ENCODE measurements at places on chromosomes 3 and 15.

- no peak for DNase-seq
These were observed 161.9 kb upstream of the TNIK start for GRCh38 chr3:171622126-171622525.

GRCh38 chr15:64915518-64916227 is 4.0 kb downstream of the ANKDD1A start:
- no peak for DNase-seq

- no peak for DNase-seq
These were observed 34.0 kb upstream of the LEKR1 start for GRCh38 chr3:156792114-156792513.

- no peak for DNase-seq
These were observed 51.4 kb downstream of the SLC6A11 start for GRCh38 chr3:10867384-10867783.

- DNase-seq: no peak
These were observed 466 bp upstream of the HCN4 start for GRCh38 chr15:73369154-73369694.

DNA sequence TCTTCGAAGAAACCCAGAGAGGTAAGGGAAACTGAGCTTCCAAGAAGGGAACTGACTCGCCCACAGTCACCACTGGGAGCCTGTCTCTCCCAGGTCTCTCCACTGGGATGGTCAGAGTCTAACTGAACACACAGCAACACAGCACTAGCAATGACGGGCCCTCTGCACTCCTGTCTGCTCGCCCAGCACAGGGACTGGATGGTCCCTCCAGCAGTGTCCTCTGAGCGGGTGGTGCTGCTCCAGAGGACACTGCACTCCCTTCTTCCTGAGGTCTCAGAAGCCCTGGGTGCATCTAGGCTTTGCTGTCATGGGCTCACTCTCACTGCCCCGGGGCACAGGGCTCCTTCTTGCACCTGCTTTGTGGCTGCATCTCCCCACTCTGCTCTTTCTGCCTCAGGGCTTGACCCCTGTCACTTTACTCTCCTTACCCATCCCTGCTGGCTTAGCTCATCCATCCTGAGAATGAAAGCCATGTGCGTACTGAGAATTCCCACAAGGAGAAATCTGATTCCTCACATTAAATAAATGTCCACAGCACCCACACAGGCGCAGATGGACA is 356.6 kb downstream of the GABRG3 start:
- no peak for DNase-seq

DNA sequence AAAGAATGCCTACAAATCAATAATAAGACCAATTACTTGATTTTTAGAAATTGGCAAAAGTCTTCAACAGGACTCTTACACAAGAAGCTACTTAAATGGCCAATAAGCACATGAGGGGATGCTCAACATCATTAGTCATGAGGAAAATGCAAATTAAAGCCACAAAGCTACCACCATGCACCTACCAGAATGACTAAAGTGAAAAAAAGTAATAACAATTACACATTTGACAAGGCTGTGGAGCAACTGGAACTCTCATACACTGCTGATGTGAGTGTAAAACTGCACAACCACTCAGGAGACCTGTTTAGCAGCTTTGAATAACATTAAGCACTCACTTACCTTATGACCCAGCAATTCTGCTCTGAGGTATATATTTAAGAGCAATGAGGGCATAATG is 68.4 kb downstream of the PPCDC start:
- no peak for DNase-seq

- DNase-seq: peak; percentile 50
These were observed 135.3 kb upstream of the TGFBR2 start for GRCh38 chr3:30471066-30471465.

DNA sequence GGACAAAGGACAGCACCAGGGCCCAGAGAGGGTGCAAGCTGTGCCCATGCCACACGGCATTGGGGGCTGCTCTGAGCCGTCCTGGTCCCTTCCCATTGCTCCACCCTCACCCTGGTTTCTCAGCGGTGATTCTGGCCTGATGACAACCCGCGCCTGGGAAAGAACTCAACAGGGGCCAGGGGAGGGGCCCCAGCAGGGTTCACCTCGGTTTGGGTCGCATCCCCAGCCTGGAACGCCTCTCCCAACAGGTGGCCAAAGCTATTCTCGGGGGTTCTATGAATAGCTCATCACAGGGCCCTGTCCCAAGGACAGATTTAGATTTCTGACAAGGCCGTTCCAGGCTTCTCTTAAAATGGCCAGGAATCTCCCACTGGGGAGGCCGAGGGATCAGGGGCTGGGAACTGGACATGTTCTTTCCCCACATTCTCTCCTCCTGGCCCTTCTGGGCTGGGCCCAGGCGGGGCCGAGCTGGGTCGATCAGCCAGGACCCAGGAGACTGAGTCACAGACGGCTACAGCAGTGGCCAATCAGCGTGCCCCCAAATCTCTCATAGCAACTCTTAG is 17.9 kb downstream of the GRIP2 start:
- no peak for DNase-seq

GRCh38 chr15:39510001-39510701 is 70.7 kb upstream of the THBS1 start:
- DNase-seq: no peak

DNA sequence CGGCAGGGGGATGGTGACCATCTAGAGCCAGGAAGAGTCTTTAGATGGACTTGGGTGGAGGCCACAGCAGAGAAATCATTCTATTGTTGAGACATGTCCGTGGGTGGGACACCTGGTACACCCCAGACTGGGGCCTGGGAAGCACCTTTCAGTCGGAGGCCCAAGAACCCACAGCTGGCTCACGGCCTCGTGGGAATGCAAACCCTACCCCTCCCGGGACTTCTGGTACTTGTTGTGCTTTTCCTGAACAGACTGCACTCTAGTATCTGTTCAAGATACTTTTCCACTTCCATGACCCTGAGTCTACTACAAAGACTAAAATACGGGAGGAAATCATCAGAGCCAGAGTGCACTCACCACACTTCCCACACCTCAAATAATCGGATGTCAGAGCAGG is 60.7 kb downstream of the BDH1 start:
- DNase-seq: no peak

DNA sequence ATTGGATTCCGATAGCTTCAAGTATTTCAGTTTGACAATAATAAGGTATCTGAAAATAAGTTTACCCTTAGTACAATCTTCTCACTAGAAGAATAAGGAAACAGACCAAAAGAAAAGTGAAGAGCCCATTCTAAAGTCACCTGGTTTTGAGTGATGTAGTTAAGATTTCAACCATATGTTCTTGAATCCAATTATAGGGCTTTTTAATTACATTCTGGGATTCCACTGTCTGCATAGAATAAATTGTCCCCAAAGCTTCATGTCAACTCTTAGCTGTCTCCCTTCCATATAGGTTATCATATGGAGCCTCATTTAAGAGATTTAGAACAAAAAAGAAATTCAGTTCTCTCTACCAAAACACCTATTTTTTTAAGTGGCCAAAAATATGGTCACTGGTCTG is 1158.8 kb downstream of the IGSF11 start:
- DNase-seq: no peak

DNA sequence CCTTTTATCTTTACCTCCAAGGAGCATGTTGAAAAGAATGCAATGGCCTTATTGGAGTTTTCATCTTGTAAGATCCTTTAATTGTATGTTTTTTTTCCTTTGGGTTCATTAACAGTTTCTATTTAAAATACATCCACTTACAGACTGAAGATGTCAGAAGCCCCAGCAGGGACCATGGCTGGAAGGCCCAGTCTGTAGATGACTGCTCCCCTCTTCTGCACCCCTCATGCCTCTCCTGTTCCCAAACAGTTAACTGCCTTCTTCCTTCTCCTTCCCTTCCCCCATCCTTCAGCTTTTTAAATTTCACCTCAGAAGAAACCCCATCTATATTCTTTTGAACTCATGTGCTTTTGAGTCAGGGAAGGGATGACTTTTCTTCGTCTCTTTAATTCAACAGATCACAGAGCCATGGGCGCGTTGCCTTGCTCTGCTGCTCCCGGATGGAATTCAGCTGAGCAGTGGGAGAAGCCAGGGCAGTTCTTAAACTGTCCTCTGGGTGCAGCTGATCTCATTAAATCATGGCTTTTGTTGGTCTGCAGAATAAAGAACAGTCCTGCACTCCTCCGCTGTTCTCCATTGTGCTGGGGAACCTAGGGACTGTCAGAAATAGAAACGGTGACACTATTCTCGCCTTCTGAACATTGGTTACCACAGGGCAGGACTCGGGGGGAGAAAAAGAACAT is 71.5 kb upstream of the EIF1B start:
- peak; percentile 14 for DNase-seq

- DNase-seq: no peak
These were observed 153.1 kb upstream of the CCDC54 start for GRCh38 chr3:107224026-107224596.

DNA sequence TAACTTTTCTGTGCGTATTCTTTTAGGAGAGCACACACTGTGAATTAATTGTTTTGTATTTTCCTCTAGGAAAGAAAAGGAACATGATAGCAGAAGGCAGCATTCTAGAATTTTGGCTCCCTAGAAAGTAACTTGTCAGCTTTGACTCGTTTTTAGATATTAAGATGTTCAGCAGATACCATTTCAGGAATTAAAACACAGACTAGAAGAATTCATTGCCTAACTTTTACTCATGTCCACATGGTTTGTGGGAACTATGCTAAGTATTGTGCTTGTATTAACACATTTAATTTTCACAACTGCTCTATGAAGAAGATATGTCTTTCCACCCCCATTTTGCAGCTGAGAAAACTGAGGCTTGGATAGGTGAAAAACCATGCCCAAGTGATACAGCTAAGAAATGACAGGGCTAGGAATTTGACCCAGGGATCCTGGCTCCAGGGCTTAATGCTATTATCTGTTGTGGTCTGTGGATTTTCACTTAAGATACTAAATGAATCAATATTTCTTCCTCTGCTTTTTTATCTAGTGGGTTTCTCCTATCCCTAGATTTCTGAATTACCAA is 128.8 kb downstream of the MITF start:
- DNase-seq: peak; percentile 24

DNA sequence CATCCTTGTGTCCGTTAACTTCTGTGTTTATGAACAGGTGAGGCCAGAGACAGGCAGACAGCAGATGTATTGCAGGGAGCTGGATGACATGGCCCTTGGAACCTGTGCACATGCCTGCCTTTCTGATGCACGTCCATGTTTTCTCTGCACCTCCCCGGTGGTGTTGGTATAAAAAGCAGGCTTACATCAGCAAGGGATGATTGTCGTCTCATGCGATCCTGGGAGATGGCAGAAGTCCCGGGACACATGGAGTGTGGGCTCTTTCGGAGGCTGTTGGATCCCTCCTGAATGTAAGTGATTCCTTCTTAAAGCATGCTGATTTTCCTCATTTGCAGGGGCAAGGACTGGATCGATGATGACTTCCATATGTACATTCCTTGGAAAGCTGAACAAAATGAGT is 134.8 kb downstream of the SNRPN start:
- no peak for DNase-seq

- DNase-seq: no peak
These were observed 466 bp downstream of the NFKBIZ start for GRCh38 chr3:101849714-101850245.

GRCh38 chr15:92091155-92091734 is 237.7 kb downstream of the SLCO3A1 start:
- peak; percentile 26 for DNase-seq

- DNase-seq: no peak
These were observed 275.6 kb downstream of the BBX start for GRCh38 chr3:107798381-107798780.

DNA sequence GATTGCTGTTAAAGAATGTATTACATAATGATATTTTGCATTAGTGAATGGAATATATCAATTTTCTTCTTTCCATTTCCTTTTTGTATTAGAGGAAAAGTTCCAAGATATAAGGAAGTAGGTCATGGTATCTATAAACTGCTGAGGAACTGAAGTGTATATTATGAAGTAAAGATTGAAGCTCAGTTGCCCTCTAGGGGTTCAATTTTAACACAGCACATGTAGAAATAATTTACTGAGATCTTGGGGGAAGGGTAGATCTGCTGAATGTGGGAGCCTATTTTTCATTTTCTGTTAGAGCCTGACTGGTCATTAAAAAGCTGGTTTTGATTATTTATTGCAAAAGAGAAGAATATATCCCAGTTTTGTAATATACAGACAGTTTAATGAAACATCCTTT is 45.2 kb downstream of the CMC1 start:
- peak; percentile 62 for DNase-seq

GRCh38 chr3:151816091-151816604 is 2.2 kb downstream of the AADAC start:
- peak; percentile 76 for DNase-seq

DNA sequence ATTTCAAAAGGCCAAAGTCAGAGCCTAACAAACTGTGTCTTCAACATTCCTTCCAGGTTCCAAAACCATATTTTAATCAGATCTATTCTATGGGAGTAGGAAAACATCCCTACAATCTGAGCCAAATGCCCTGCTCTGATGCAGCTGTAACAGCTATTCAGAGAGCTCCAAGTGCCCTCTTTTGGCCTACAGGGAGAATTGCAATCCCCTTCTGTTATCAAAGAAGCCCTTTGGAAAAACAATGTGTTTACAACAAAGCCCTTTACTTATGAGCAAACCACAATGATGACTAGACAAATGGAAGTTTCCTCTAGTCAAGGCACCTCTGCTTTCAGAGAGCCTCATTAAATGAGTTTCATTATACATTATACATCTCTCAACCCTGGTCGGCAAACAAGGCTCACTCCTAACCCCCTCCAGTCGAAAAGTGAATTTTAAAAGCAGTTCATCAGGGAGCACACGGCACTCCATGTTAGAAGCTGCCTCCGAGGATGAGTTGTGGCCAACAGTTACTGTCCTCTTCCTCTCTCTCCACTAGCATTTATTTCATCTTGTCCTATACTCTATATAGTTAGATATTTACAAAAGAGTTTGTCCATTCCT is 42.6 kb upstream of the TMCO5A start:
- peak; percentile 50 for DNase-seq

DNA sequence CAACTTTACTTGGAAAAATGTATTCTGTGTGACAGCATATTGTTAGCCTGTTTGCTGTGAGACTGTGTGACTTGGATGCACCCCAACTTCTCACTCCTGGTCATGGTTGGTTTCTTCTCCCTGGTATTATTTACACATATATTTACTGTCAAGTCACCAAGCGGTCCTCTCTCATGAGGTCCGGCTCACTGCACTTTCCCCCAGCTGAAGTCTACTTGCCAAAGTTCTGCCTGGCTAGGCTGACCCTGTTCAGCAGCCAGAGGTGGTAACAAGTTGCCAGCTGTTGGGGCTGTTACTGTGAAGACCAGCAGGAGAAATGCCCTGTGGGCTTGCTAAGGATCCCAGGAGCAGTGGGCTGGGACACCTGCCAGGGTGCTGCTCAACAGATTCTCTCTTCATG is 337.5 kb downstream of the MFSD1 start:
- DNase-seq: no peak

GRCh38 chr15:78264304-78265136 is at the start of gene DNAJA4:
TSS of gene DNAJA4 (plus strand) at chr15:78264562. CDS start at chr15:78264764, 202 bp downstream.
- no peak for DNase-seq

GRCh38 chr15:63463793-63464192 is 40.6 kb upstream of the USP3 start:
- DNase-seq: no peak
